Myometrial cell (primary cell): ENCODE measurements at places on chromosomes 11 and 22. TPM values are rescaled to one million over a fixed set of nuclear protein-coding genes. Genes with fewer than 3 reads are reported as not detected.

Gene GLB1L2
- 0.18 and 0.29 TPM in 2 replicates for total RNA-seq

Gene BCO2
- total RNA-seq = 3.7 and 7.1 TPM in 2 replicates

Gene ABCG4
- under 0.01 and 0.29 TPM in 2 replicates for total RNA-seq

Gene NEU3
- 6.4 and 10.4 TPM in 2 replicates for total RNA-seq

Gene PHRF1
- total RNA-seq = 11.0 and 16.7 TPM in 2 replicates

Gene VWA5A
- 10.1 and 14.5 TPM in 2 replicates for total RNA-seq

Gene OR52H1
- not detected in 2 replicates for total RNA-seq

Gene CACNA1I
- total RNA-seq = not detected in 2 replicates

Gene OR6A2
- total RNA-seq = not detected in 2 replicates
